CD8-positive, alpha-beta memory T cell (primary cell): ENCODE measurements at places on chromosomes 4 and X.

DNA sequence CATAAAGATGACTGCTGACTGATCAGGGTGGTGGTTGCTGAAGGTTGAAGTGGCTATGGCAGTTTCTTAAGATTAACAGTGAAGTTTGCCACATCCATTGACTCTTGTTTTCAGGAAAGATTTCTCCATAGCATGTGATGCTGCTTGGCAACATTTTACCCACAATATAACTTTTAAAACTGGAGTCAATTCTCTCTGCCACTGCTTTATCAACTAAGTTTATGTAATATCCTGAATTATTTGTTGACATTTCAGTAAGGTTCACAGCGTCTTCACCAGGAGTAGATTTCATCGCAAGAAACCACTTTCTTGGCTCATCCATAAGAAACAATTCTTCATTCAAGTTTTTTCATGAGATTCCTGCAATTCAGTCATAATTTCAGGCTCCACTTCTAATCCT is 166.5 kb upstream of the SPRY1 start:
- DNase-seq, result no peak

DNA sequence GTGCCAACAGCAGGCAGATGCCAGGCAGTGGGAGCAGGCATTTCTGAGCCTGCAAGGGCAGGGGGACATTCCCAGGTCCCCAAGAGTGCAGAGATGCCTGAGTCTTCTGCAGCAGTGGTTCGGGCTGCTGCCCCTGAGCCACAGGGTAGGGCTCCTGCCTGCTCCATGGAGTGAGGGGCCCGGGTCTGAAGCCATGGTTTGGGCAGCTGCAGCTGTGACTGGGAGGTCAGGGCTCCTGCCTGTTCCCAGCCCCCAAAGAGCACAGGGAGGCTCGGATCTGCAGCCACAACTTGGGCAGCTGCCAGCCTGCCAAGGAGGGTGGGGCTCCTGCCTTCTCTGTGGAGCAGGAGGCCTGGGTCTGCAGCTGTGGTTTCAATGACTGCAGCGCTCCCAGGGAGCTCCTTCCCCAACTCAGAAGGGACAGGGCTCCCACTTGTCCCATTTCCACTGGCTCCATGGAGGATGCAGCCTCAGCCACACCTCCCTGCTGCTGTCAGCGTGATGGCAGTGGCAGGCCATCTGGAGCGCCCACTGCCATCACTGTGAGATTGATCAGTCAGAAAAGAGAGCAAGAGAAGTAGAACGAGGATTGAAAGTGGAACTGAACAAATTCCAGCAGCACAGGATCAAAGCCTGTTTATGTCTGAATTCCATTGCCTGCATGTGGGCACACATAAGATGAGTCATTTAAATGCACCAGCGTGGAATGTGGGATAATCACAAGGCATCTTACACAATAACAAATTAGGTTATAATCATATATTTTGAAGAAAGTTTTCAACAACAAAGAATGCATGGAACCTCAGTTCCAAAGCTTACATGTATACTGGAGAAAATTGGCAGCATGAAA is 93.1 kb upstream of the CXorf51A start:
- DNase-seq, result no peak

DNA sequence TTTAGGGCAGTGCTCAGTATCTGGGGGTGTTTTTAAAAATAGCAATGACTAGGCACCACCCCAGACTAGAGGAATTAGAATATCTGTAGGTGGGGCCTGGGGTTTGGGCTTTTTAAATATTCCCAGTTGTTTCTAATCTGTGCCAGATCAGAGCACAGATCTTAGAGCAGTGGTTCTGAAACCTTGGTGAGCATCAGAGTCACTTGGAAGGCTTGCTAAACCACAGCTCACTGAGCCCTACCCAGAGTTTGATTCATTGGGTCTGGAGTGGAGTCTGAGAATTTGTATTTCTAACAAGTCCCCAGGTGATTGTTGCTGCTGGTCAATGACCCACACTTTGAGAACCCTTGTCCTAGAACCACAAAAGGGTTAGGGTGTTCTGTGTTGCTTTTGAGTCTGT is 16.7 kb downstream of the HADH start:
- no peak for DNase-seq

GRCh38 chr4:56187688-56188087 is 199.6 kb downstream of the AASDH start:
- no peak for DNase-seq

DNA sequence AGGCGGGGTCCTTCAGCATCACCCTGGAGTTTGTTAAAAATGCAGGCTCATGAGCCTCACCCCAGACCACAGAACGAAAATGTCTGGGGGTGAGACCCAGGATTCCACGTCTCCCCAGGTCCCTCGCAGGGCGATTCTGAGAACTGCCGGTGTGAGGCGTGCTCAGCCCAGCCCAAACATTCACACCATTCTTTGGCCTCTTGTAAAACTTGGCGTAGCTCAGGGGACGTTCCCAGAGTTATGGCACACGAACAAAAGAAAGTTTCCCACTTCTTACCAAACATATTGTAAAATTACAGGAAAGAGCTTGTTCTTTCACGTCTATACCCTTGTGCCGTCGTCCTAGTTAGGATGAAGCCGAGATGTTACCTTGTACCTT is 12.9 kb downstream of the CD99 start:
- no peak for DNase-seq

DNA sequence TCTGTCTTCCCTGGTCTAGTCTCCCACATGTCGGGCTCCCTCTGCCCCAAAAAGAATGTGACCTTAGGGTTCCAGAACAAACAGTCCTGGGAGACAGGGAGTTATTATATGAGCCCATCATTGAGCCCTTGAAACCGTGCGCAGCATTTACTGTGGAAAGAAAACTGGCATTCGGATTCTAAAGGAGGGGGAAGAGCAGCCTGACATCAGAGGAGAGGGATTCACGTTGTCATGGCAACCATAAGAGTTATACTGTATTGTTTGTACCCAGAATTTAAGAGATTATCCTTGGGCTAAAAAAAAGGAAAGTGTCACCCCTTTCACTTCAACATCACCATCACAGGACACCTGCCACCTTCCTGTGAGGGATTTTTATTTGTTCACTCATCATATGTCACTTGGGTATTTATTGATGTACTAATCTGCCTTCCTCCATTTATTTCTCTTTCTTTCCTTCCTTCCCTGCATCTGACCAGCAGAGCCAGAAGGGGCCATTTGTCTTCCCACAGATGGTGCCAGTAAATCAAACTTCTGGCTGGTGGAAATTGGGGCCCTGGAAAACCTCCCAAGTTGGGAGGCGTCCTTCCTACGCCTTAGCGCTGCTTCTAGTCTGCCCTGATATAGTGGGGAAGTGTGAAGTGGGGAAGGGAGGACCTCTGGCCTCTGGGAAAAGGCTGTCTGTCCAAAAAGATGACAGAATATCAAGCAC is 64.9 kb upstream of the FRMPD3 start:
- no peak for DNase-seq

DNA sequence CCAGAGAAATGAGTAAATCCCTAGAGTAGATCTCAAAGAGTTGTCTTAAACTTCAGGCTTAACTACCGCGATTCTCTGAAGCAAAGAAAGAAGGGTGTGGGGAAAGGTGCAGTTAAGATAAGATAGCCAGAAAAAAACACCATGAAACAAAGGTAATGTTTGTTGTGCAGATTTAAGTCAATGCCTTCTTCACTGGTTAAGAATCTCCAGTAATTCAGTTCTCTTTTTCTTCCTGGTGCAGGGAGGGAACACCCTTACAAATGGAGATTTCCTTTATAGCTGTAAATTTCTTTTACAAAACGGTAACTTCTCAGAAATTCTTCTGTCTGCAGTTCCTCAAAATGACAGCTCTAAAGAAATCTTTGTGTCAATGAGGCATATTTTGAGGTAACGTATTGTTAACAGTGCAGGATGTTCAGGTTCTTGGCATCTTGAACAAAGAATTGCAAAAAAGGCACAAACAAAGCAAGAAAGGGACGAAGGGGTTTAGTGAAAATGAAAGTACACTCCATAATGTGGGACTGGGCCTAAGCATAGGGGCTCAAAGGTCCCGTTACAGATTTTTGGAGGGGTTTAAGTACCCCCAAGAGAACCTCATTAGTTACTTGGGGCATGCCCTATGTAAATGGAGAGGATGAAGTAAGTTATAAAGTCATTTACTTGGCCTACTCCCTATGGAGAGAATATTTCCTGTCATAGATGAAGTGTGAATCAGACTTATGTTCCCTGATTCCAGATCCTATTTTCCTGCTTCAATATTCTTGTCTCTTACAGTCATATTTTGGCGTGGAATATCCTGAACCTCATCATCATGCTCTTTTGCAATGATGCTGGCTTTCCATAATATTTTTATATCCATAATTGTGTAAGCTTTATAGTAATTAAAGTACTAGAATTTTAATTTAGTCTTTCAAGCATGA is 492.0 kb downstream of the PCDH11X start:
- DNase-seq, result no peak

DNA sequence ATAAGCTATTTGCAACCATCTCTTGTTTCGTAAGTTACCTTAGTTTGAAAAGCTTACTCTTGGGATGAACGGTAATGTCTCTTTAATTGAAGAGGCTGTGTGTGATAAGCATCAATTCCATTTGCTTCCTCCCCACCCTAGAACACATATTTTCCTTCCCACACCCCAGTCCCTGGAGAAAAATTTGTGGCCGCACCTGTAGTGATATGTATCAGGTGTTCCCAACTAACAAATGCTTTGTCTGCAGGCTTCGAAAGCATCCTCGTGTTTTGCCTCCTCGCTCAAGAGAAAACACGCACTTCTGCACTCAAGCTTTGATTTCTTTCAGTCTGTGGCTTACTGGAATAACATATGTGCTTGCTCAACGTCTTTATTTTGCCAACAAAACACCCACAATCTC is 143.8 kb upstream of the OTUD4 start:
- DNase-seq, result no peak

GRCh38 chrX:38717871-38718270 is 83.4 kb upstream of the MID1IP1 start:
- no peak for DNase-seq

DNA sequence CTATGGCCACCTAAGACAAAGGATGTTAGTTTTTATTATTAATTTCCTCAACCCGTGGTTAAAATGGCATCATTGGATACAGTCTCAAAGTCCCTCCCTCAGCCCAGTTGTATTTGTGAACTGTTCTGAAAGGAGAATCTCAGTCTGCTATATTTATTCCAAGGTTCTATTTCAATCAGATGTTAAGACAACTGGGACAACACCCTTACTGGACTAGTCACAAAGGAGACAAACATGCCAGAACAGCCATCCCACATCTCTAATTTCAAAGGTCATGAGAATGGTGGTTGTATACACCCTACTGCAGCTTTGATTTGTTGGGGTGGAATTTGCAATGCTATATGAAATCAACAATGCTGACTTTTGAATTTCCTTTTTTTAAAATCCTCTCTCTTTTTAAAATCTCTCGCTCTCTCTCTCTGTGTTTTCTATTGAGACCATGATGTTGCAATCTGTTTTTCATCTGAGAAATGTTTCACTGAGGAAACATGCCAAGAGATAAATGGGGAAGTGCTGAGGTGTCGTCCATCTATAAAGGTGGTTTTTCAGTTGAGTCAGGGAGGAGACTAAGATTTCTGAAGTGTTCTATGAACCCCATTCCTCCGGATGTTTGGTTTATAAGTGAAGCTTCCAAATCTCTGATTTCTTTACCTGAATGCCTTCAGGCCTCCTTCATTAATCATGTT is 201.5 kb upstream of the GATB start:
- DNase-seq, result no peak

DNA sequence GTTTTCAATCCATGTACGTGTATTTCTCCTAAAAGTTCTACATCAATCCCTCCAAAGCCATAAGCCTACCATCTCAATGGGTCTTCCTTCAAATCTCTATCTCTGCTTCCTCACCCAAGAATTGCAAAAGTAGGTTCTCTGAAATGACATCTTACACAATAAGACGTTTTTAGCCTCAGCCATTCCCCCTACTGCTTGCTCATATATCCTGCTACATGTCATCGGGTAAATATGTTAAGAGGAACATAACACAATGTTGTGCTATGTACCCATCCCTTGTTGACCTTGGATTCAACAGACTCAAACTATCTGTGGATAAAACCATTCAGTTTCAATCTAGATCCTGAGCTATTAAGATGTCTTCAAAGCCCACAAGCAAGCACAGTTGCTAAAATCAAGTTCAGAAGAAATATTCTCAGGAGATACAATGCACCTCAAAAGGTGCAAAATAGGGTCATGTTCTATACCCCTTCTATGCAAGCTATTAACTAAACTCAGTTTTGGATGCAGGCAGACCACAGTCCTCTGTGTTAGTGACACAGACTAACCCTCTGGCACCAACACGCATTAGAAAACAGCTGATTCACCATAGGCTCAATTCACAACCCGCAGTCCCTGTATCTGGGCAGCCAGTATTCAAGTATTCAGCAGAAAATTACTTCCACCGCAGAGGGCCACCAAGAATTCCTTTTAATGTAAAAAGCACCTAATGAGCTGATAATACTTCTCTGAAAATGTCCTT is 56.8 kb downstream of the CD99L2 start:
- no peak for DNase-seq

DNA sequence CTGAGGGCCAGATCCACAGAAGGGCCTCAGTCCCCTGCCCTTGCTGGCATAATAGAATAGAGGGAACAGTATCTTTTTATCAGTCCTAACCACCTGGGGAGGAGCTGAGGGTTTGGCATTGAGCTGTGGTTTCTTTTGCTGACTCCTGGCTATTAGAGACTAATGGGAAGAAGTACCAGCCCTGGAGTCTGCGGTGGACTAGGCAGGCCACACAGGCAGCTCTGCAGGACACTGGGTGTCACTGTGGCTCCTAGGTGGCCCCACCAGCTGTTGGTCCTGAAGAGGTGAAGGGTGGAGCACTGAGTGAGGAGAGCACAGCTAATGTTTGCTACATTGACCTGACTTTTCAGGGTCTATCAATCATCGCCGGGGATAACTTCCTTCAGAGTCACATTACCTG is 52.8 kb upstream of the GPC4 start:
- DNase-seq, result no peak

DNA sequence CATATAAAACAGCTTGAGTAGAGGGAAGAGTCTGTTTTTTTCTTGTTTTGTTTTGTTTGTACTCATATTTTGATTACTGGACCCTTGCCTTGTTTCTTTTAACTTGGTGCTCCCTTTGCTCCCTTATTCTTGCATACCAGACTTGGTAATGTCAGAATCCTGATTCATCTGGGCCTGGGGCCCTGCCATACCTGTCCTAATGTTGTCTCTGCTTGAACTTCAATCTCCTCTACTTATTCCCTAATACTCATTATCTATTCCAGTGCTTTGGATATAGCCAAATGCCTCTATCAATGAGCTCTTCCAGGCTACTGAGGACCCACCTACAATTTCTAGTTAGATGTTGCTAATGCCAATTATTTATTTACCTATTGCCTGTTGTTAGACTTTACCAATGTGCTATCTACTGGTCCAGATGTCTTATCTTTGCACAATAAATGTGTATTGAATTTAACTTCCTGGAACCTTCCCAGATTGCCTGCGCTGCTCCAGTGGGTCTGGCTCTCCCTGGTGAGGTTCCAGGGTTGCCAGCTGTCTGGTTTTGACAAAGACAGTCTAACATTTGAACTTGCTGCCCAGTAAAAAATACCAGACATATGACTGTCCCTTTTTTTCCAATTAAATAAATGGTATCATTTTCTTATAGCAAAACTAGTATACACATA is 64.4 kb upstream of the ACSL4 start:
- no peak for DNase-seq

- DNase-seq, result no peak
Measured at GRCh38 chr4:120869613-120870278, 52.8 kb downstream of the PRDM5 start.
